Breast epithelium (tissue), 4 donors: ENCODE measurements at places on chromosomes 7 and 10.

- DNase-seq = no peak
Measured at GRCh38 chr10:62373995-62374861, at the start of gene ZNF365. Gene ZNF365, plus strand, starts transcription at chr10:62374369. Its CDS starts 1,825 bp downstream, at chr10:62376194.

- no peak for DNase-seq
Measured at GRCh38 chr7:105376908-105377533, 11.7 kb downstream of the SRPK2 start.

- DNase-seq = no peak
Measured at GRCh38 chr10:65622608-65623007, 1303.2 kb upstream of the LRRTM3 start.

DNA sequence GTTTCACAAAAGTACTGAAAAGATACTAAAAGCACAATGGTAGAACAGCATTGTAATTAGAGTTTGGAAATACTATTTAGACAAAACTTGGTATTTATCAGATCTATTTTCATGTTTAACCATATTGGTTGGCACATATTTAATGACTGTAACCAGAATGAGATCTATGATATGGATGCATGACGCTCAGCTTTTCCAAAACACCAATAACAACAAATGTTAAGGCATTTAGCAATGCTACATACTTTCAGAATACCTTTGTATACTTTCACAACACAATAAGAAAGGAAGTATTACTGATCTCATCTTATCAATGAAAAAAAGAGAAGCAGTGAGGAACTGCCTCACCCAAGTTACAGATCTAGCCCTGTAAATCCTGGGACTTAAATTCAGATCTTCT lies 74.8 kb downstream of the THSD7A start:
- no peak for DNase-seq

GRCh38 chr7:5424749-5425506 lies 1.3 kb upstream of the TNRC18 start:
- DNase-seq = no peak
